Cardiac muscle cell (in vitro differentiated cells and primary cell): ENCODE measurements at places on chromosomes 2 and 18. TPM values are rescaled to one million over a fixed set of nuclear protein-coding genes. Genes with fewer than 3 reads are reported as not detected.

The VIL1 gene
- polyA plus RNA-seq = 0.52 and 0.65 TPM in 2 replicates

The CNTNAP5 gene
- not detected in 2 replicates for polyA plus RNA-seq

The SNORC gene
- 1.2 and 2.3 TPM in 2 replicates for polyA plus RNA-seq

The TBC1D8 gene
- polyA plus RNA-seq = 15.2 and 25.6 TPM in 2 replicates

The IL1RL2 gene
- not detected in 2 replicates for polyA plus RNA-seq

The KCNG2 gene
- polyA plus RNA-seq = 0.15 and 0.26 TPM in 2 replicates

The FNDC4 gene
- polyA plus RNA-seq = 43.4 and 51.2 TPM in 2 replicates

The ADAM23 gene
- 13.1 and 15.8 TPM in 2 replicates for polyA plus RNA-seq
